GM18507 (cell line): ENCODE measurements at places on chromosomes 4 and X.

DNA sequence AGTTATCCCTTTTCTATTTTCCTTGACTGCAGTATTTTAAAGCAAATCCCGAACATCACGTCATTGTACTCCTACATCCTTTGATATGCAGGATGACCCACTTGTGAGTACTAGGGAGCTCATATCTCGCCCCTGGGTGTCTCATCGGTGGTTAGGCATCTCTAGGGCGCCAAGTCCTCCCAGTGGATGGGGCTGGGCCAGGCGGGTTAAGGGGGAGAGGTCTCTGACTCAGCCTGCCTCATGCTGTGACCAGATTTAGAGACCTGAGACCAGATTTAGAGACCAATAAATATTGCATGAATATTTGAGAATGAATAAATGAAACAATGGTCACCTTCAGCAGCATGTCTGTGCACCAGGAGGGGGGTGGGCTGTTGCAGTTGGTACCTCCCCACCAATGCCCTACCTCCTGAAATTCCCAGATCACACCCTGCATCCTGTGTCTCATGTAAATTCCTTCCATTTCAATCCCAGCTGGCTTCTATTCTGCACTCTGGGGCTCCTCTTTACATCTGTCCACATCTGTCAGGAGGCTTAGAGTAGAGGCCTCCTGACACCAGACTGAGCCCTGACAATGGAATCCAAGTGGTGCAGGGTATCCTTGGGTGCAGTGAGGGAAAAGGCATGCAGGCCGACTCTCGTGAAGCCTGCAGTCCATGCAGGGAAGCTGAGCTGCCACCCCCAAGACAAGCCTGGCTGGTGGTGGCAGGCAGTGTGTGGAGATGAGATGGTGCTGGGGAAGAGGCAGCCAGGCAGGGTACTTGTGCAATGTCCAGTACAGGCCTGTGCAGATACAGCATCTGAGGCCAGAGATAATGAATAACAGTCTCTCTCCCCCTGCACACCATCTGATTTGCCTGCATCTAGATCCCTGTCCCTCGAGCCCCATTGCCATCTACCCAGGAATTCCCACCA, 5.2 kb downstream of the APLN start:
- no peak for DNase-seq

- DNase-seq: no peak
Measured at GRCh38 chrX:22585831-22586230, 313.1 kb downstream of the CBLL2 start.

DNA sequence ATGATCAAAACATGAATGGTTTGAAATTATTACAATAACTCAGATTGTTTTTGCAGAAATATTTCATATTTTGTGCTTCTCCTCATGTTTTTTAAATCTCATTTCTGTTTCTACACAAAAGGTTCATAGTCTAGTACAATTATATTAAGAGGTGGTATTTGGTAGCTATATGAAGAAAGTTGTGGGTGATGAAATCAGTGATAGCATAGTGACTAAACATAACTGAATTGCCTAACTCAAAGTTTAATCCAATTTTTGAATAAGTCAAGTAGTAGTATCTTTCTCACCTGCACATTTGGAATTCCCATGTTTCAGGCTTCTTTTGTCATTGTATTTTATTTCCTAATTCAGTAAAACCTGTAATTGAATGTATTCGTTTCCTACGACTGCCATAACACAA, 648.7 kb downstream of the GRID2 start:
- no peak for DNase-seq

GRCh38 chr4:13950491-13950890, 323.0 kb upstream of the BOD1L1 start:
- no peak for DNase-seq

GRCh38 chr4:111720866-111721265, 424.4 kb upstream of the FAM241A start:
- DNase-seq: no peak

- no peak for DNase-seq
Measured at GRCh38 chr4:36214735-36215485, 29.4 kb downstream of the ARAP2 start.

GRCh38 chr4:169791527-169792156, 33.9 kb upstream of the HPF1 start:
- no peak for DNase-seq

DNA sequence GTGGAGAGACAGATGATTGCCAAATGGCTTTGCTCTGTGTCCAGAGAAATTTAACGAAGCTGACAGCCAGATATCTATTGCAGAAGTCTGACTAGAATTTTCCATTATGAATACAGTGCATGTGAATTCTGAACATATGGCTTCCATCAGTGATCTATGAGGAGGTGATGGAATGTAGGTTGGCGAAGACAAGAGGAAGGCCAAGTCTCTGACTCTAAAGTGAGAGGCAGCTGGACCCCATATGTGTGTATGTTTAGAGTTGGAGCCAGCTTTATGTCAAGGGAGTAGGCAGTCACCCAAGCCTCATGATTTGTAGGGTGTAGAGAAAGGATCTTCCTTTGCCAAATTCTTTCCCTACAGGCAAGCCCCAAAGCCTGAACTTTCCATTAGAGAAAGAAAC, 76.2 kb upstream of the TEX13D start:
- DNase-seq: no peak

GRCh38 chr4:153295131-153295755, 49.2 kb upstream of the MND1 start:
- DNase-seq: no peak

- no peak for DNase-seq
Measured at GRCh38 chr4:44319129-44319528, 129.5 kb downstream of the KCTD8 start.

- DNase-seq: no peak
Measured at GRCh38 chrX:85379174-85379907, at the start of gene POF1B. Gene POF1B, minus strand, starts transcription at chrX:85379665. Its CDS starts 211 bp downstream, at chrX:85379454.

DNA sequence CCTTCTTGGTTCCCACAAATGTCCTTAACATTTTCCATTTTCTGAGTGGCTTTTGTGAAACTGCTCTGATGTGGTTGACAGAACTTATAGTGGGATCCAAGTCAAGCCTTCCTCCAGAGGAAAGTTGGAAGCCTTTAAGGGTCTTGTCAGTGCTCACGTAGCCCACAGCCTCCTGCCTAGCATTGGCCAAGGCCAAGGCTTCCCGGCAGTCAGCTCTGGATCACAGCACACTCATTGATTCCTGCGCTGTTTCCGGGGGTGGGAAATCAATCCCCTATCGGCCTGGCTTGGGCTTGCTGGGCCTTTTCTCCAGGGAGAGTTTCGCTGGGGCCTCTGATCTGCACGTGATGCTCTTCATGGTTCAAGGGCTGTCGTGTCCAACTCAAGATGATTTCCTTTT, 76.1 kb downstream of the SLC9A6 start:
- DNase-seq: no peak

- no peak for DNase-seq
Measured at GRCh38 chrX:69117876-69118526, 47.3 kb downstream of the PJA1 start.
